ENCODE measurements at places on chromosomes 2 and 18.

GRCh38 chr2:88227446-88227845 lies 57.3 kb downstream of the THNSL2 start:
- DNase-seq = no peak

- DNase-seq = no peak
These were observed 238.8 kb upstream of the GCFC2 start for GRCh38 chr2:75949385-75950030.

- DNase-seq = no peak
These were observed 44.0 kb downstream of the SLC4A1AP start for GRCh38 chr2:27707462-27708256.

DNA sequence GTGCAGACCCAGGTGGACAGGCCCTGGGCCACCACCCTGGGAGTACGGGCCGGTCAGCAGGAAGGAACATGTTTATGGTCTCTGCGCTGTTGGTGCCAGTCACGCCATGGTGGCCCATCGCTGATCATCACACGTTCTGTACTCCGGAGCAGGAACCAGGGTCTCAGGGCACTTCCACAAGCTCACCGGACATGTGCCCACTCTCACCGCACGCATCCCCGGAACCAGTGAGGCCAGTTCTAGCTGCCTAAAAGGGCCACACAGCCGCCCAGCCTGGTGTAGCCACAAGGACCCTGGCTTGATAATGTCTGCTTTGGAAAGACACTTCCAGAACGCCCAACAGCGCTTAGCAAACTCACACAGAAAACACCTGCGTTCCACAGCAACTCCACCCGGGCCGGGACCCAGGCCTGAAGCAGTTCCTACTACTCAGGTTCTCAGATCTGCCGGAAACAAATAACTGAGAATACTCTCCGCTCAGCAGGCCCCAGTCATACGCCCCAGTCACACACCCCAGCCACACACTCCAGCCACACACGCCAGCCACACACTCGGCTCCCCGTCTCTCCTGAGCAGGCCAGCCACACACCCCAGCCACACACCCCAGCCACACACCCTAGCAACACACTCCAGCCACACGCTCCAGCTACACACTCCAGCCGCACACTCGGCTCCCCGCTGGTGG lies 123.3 kb downstream of the HDAC4 start:
- DNase-seq = no peak

DNA sequence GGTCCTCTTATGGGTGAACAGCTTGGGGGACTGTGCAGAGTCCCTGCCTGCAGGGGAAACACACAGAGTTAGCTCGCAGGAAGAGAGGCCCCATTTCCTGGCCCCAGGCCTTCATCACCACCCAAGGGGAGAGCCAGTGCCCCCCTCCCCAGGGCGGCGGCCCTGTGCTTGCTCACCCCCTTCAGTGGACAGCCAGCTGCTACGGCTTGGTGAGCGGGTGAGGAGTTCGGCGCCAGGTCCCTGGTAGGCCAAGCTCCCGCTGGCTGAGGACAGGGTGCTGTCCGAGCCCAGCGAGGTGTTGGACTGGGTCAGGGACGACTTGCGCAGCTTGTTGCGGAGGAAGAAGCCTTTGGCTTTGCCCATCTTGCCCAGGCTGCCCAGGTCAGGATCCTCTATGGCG lies 17.2 kb upstream of the SFXN5 start:
- DNase-seq = no peak

DNA sequence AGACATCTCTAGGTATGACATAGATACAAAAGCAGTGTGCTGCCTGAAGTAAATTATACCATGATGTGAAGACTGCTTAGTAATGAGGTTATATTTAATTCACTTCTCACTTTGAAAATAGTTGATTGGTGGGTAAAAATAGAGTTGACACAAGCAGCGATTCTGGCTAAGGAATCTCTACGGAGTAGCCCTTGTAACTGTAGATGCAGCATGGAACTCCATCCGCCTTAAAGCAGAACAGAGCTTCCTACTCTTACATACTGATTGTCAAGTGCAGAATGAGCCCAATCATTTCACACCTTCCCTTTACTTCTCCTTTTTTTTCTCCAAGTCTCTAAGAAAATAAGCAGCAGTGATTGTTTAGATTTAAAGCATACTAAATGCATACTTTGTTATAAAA lies 1594.6 kb upstream of the SLC39A10 start:
- DNase-seq = no peak
